ENCODE measurements at places on chromosomes 4 and X.

- DNase-seq, result peak; percentile 13
Observed at GRCh38 chr4:47668810-47669408, 169.0 kb downstream of the CORIN start.

DNA sequence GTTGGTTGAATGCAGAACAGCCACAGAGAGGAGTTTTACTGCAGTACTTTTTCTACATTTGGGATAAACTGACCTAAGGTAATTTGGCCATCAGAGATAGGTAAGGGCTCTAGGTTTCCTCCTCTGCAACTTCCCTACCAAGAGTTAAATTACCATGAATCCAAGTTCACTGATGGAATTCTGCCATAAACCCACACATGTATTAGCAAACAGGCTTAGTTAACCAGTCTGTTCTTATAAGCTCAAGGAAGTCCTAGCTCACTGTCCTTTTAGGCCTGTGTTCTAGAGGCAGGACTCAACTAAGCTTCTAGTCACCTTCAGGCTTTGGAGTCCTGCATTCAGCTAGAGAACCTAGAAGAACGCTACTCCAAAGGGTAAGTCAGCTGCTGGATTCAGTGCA, 4.0 kb downstream of the FAM114A1 start:
- DNase-seq, result no peak

- no peak for DNase-seq
Observed at GRCh38 chr4:52311464-52312125, 260.5 kb downstream of the SPATA18 start.

- DNase-seq, result peak; percentile 69
Observed at GRCh38 chr4:139266583-139267257, 13.3 kb downstream of the MGARP start.

DNA sequence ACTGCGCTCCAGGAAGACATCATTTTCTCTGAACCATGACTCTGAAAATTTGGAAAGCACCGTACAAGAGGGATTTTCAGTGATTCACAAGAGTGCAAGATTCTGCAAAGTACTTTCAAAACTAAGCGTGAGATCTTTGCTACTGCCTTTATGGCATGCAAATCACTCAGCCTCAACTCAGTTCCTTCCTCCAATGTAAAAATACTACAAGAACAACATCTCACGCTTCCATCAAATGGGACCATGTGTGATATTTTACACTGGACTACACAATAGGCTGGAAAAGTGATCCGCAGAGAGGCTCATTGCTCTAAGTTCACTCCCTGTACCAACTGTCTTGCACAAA, 674 bp upstream of the IL15 start:
- no peak for DNase-seq

- no peak for DNase-seq
Observed at GRCh38 chrX:19354625-19355024, 10.9 kb downstream of the PDHA1 start.

- no peak for DNase-seq
Observed at GRCh38 chr4:2091990-2092668, 33.0 kb downstream of the NAT8L start.

- no peak for DNase-seq
Observed at GRCh38 chr4:89166971-89167475, 55.7 kb downstream of the TIGD2 start.

DNA sequence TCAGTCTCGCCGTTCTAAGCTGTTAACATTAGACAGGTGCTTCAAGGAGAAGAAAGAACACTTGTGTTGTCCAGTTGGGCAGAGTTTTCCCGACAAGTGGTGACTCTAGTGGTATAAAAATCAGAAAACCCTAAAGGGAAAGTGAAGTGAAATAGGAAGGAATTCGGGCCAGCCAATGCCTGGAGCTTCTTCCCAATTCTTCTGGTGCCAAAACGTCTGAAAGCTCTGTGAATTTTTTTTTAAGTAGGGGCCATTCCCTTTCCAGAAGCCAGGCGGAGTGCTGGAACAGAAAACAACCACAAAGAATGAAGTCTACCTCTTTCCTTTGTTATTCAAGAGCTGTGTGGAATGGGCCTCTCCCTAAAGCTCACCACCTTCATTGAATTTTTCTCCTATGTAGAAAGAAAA, 43.1 kb upstream of the PPARGC1A start:
- DNase-seq, result no peak

GRCh38 chrX:27953171-27953570, 28.1 kb downstream of the DCAF8L1 start:
- DNase-seq, result no peak

DNA sequence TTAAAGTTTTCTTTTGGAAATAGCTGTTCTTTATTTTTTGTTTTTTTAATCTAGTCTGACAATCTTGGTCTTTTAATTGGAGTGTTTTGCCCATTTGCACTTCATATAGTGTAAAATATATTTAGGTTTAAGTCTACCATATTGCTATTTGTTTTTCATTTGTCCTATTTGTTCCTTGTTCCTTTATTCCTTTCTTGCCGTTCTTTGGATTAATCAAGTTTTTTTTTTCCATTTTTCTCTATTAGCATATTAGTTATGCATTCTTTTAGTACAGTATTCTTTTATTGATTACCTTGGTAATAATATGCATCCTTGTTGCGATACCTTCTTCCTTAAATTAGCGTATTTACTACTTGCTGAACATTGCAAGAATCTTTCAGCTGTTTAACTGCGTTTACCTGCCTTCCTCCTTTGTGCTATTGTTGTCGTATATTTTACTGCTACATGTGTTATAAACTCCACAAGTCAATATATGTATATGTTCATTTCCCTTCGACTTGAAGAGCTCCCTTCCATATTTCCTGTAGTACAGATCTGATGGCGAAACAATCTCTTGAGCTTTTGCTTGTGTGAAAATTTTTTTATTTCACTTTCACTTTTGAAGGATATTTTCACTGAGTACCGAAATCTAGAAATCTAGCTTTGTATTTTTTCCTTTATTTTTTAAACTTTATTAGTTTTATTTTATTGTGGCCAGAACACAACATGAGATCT, 23.9 kb upstream of the RNF212 start:
- DNase-seq, result no peak

GRCh38 chrX:46169808-46170207, 375.4 kb downstream of the ZNF674 start:
- DNase-seq, result no peak

GRCh38 chr4:40418430-40419230, 83.5 kb downstream of the CHRNA9 start:
- no peak for DNase-seq

DNA sequence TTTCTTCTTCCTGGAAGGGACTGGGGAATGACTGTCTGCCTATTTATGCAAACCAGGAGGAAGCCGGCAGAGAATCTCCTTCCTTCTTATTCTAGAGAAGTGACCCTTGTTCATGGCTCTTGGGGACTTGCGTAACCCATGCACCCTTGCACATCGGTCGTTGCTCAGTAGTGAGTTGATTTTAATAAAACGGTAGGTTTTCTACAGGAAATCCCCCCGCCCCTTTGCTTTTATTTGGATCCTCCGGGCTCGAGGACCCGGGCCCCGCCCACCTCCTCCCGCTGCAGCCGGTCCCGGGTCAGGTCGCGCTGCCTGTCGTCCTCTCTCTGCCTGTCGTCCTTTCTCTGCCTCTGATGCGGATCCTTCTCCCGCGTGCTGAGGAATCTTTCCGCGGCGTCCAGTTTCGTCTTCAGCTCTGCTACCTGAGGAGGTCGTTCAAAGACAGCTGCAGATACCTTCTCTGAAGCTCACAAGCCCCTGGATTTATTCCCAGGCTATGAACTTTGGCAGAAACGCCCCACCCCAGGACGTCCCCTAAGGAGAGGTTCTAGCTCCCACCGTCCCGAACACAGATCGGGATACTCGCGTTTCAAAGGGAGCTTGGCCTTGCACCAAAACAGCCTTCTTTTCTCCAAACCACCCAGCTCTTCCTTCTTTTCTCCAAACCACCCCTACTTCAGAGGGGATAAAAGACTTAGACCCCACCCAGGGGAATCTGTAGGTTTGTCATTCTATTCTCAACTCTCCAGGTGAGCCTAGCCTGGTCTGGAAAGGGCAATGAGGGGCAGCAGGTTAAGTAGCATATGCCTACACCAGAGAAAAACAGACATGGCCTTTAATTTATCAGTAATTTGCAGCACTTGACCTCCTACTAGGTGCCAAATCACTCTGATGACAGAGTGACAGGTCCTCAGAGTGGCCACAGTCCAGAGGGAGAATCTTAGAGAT, 7.0 kb downstream of the TNIP3 start:
- DNase-seq, result peak; percentile 79

DNA sequence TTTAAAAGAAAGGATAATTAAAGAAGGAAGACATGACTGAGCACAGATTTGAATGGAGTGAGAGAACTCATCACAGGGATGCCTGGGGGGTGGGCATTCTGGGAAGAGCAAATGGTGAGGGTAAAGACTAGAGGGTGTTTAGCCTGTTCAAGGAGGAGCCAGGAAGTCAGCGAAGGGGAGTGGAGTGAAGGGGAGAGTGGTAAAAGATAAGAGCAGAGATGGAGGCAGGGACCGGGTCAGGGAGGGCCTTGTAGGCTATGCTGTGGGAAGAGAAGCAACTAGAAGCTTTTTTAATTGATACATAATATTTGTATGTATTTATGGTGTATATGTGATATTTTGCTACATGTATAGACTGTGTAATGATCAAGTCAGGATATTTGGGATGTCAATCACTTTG, 2.2 kb upstream of the VGLL1 start:
- no peak for DNase-seq

- no peak for DNase-seq
Observed at GRCh38 chr4:177367336-177367735, 57.7 kb downstream of the NEIL3 start.

- DNase-seq, result no peak
Observed at GRCh38 chrX:25296850-25297249, 281.1 kb upstream of the ARX start.

GRCh38 chr4:79266136-79266535, 59.7 kb downstream of the NAA11 start:
- DNase-seq, result no peak

- DNase-seq, result no peak
Observed at GRCh38 chr4:112316360-112316759, 19.2 kb downstream of the ALPK1 start.

DNA sequence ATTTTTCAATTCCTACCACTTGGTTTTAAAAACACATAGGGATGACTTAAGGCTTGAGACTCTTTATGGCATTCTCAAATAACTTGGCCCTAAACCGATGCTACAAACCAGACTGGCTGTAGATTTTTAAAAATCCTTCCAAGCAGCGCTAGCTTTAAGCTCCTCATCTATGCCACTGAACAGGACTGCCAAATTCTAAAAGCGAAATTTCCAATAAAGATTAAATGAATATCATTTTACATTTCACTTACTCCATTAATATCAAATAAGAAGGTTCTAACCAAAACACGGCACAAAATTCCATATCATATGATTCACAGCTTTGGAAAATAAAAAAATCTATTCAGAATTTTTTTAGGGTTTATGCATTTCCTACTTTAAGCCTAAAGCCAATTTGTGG, 134.2 kb downstream of the FANCB start:
- DNase-seq, result no peak

DNA sequence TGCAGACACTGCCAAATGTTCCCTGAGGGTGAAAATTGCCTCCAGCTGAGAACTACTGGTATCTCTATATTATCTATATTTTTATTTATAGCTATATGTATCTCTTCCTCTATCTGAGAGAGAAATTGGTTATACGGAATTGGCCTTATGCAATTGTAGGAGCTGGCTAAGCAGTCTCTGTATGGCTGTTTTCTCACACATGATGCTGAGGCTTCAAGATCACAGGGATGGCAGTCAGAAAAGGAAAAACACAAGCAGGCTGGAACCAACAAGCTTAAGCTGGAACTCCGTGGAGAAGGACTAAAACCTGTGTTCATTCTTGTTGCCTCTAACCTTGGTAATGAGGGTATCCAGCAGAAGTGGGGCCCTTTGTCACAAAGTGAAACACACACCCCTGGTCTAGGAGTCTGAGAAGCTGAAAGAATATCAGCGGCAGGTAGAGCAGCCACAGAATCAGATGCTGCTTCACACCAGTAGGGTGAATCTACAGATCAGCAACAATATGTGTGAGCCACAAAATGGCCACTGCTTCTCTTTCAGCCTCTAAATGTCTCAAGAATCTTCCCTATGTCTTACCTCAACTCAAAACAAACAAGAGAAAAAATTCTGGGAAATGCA, 166.5 kb upstream of the PPP1R2C start:
- no peak for DNase-seq

DNA sequence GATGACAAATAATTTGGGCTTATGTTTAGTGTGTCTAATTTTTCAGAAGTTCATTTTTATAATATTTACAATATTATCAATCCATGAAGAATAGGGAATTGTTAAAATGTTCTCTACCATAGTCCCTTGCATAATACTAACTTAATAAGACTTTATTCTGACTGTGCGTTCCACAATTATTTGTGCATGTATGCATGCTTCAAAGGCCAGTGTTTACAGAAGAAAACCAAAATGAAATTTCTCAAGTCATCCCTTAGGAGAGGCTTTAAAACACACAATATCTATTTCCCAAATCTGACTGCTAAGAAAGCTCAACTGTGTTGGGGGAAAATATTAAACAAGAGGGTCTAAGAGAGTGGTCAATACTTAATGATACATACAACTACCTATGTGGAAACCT, 226.3 kb upstream of the ANKRD50 start:
- no peak for DNase-seq

DNA sequence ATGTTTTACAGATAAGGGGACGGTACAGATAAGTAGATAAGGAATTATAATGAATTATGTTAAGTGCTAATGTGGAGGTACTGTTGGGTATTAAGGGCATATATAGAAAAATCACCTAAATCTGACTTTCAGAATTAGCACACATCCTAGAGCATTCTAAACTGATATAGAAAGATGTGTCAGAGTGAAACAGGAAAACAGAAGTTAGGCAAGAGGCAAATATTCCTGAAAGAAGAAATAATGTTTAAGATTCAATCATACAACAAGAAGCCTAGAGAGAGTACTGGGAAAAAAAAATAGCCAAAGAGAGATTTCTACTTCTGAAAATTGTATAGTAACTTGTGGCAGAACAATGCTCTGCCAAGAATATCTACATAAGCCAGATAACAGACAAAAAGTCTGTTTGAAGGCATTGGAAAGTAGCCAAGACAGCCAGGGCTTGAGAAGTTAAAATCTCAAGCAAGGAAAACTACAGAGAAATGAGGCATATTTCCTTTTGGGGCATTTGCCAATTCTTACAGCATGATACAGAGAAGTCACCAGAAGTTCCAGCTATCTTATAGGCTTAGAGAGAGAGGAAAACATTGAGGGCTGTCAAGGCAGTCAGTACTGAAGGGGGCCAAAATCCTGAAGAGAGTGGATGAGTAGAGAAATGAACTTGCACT, 646.0 kb downstream of the RPA4 start:
- DNase-seq, result no peak

GRCh38 chr4:187059021-187059420, 335.4 kb upstream of the FAT1 start:
- no peak for DNase-seq

GRCh38 chr4:6538575-6538974, 36.4 kb upstream of the MAN2B2 start:
- DNase-seq, result no peak

DNA sequence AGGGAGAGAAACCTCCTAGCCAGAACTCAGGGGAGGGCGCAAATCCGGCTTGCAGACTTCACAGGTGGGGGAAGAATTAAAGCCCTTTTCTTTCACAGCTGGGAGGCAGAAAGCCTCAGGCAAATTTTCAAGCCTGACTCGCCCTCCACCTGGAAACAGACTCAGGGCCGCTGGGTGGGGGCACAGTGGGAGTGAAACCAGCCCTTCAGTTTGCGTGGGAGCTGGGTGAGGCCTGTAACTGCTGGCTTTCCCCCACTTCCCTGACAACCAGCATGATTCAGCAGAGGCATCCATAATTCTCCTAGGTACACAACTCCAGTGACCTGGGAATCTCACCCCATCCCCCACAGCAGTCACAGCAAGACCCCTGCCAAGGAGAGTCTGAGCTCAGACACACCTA, 206.9 kb upstream of the INTU start:
- DNase-seq, result no peak

GRCh38 chrX:50333308-50333707, 128.7 kb downstream of the CCNB3 start:
- no peak for DNase-seq
